ENCODE measurements at places on chromosomes 7 and 10.

DNA sequence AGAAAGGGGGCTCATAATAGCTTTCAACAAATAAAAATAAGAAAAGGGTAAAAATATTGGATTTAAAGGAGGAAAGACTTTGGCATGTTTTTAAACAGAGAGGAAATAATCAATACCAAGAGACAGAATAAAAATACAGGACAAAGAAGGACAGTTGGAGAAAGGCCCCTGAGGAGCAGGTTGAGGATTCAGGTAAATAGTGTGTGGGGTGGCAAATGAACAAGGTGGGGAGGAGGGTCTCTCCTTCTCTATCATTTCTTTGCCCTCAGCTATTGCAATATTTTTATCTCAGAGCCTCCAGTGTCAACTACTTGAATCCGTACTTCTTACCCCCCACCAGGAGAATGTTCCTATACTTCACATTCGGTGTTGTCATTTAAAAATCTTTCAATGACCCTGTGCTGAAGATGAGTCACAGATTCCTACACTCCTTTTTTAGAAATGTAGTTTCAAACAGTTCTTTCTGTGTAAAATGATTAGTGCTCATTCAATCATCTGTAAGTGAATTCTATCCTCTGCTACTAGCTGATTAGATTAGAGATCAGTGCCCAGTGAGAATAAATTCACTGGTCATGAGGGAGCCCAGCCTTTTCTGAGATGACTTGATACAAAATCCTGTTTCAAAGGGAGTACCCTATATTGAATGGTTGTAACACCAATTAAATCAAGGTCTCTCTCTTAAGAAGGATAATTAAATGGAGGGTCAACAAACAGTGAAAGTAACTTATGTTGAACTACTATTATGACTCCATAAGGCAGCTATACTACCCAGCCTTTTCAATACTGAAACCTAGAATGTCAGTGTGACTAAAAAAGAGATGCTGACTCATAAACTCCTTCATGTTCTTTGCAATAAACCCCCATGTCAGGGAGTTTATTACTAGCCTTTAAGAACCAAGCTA lies 50.4 kb upstream of the WNT16 start:
- no peak for DNase-seq

DNA sequence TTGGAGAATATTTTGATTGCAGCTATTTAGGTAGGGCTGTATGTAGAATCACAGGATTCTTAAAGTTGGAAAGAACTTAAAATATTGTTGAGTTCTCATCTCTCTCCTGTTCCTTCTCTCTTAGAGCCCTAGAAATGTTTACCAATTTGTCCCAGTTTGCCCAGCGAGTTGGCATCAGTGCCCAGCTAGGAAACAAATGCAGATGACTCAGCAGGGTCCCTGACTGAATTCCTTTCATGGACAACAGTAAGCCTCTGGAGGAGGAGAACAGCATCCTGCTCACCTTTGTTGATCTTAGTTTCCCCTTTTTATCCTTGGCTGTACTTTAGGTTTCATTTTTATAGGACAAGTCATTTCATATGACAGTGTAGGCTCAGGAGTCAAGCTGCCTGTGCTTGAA lies 89.3 kb downstream of the SEC23IP start:
- peak; percentile 64 for DNase-seq

- DNase-seq, result no peak
Observed at GRCh38 chr7:336810-337566, 47.0 kb downstream of the FOXL3 start.

DNA sequence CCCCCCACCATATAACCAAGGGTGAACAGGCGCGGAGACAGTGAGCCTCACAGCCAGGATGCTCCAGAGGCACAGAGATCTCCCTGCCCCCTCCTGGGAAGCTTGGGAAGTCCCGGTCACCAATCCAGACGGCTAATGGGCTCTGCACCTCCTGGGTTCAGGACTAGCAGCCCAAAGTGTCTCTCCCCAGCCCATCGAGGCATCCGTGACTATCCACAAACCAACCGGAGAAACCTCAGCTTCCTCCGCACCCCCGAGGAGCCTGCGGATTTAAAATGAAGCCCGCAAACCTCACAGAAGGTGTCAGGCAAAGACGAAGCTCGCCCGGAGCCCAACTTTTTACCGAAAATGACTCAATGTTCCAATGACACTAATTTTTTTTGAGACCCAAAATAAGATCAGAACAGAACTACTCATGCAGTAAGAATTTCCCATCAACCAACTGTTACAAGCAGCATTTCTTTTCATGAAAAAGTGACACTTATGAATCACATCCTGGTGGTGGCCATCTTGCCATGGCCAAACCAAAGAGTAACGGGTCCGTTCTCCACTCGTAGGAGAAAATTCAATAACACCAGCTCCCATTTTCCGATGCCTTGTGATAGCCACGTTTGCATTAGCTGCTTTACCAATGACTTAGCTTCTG lies 6.0 kb downstream of the PDGFA start:
- DNase-seq, result no peak

GRCh38 chr7:33076737-33077136 lies 14.2 kb upstream of the NT5C3A start:
- DNase-seq, result no peak

All from MG63 (cell line).